ENCODE measurements at places on chromosomes 3 and 15. TPM values are rescaled to one million over a fixed set of nuclear protein-coding genes. Genes with fewer than 3 reads are reported as not detected.

MOBP gene
- polyA plus RNA-seq, result not detected

SUMF1 gene
- polyA plus RNA-seq, result 19.2 TPM

LRRIQ4 gene
- not detected for polyA plus RNA-seq

PDE8A gene
- polyA plus RNA-seq, result 44.4 TPM

PDIA5 gene
- polyA plus RNA-seq, result 20.8 TPM

KLHL24 gene
- 2.7 TPM for polyA plus RNA-seq

NOX5 gene
- polyA plus RNA-seq, result 0.17 TPM

POLR2H gene
- polyA plus RNA-seq, result 104 TPM
